ENCODE measurements at places on chromosomes 11 and 22. TPM values are rescaled to one million over a fixed set of nuclear protein-coding genes. Genes with fewer than 3 reads are reported as not detected.

Gene ESAM
- total RNA-seq: not detected

- DNase-seq: peak; percentile 47
Measured at GRCh38 chr11:10993186-10993585, 135.3 kb upstream of the ZBED5 start.

Gene OR10D3
- not detected for total RNA-seq

DNA sequence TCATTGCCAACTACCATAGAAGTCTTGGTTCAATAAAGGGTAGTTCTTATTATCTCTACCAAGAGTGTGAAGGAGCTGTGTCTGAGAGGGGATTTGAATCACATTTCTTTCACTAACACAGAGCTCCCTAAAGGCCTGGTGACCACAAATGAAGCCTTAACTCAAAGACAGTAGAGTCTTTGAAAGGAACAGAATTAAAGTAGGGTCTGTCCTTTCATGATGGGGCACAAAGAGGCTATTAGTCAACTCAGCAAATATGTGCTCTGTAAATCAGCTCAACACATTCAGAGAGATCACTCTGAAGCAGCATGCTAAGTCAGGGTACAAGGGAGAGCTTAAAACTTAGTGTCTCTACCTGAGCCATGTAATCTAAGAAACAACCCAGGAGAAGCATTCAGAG lies 212.4 kb upstream of the SYN3 start:
- DNase-seq: no peak
